ENCODE measurements at places on chromosomes 2 and 18. TPM values are rescaled to one million over a fixed set of nuclear protein-coding genes. Genes with fewer than 3 reads are reported as not detected.

SERPINB13 gene
- total RNA-seq = 1.7 TPM

DNA sequence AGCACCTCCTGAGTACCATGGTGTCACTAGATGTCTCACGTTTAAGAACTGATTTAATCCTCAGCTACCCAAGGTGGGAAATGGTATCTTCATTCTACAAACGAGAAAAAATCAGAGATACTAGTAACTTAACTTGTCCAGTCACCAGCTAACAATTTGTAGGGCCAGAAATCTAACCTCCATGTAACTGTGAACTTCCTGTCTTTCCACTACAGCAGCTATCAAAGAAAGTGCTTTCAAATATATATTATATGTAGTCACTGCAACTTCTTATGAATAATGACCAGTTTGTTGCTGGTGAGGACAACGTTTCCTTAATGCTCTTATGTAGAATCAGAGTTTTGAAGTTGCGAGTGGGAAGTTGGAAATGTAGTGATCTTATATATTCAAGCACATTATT, 1.9 kb downstream of the REV1 start:
- ATAC-seq = no peak

DNA sequence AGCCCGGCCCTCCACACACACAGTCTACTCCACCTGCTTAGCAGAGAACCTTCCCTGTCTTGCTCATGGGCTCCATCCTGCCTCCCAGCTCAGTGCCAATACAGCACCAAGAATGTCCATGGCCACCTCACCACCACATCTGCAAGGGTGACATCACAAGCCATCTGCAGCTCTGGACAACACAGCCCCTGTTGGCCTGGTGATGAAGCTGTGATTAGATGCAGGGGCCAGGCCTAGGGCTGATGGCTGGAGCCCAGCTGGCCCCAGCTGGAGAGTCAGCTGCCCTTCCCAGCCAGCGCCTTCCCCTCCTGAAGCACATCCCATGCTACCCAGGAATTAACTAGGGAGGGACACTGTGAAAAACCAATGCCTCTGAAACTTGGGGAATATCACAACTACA, 91.1 kb downstream of the TTC32 start:
- peak; percentile 14 for ATAC-seq

- no peak for ATAC-seq
These were observed 381.1 kb downstream of the HRH4 start for GRCh38 chr18:24841536-24841935.

Data from gastroesophageal sphincter (tissue), 4 donors.